ENCODE measurements at places on chromosomes 11 and 22.

DNA sequence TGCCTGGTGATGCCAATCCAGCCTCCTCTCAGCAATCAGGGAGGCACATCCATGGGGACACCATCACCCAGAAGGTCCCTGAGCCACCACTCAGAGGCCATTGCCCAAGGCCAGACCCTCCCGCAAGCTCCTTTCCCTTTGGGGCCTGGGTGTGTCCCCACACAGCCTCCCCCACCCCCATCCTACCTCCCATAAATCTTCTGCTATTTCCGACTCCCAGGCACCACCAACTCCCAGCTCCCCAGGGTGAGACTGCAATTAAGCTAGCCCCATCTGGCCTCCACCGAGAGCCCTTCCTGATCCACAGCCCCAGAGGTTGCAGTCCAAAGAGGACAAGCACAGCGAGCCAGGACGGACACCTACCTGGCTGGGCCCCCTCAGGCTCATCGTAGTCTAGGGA is 6.3 kb downstream of the ARHGAP1 start:
- DNase-seq, result no peak

DNA sequence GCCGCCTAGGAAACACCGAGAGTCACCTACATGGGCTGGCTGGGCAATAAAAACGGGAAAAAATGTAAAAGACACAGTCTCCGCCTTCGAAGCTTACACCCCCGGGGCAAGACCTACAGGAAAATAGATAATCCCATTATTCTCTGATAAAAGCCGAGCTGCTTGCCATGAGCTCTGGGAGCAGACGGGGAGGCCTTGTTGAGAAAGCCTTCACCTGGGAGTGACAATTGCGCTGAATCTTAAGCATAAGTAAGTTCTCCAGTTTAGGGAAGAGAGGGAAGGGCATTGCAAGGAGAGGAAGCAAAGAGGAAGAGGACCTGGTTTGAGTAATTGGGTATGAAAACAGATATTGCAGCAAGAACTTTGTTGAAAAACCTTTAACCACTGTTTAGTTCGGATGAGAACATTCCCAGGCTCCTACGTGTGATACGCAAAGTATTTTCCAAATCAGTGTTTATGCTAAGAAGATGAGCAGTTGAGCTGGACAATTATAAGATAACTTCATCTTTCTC is 813 bp upstream of the BTBD10 start:
- DNase-seq, result peak; percentile 44

DNA sequence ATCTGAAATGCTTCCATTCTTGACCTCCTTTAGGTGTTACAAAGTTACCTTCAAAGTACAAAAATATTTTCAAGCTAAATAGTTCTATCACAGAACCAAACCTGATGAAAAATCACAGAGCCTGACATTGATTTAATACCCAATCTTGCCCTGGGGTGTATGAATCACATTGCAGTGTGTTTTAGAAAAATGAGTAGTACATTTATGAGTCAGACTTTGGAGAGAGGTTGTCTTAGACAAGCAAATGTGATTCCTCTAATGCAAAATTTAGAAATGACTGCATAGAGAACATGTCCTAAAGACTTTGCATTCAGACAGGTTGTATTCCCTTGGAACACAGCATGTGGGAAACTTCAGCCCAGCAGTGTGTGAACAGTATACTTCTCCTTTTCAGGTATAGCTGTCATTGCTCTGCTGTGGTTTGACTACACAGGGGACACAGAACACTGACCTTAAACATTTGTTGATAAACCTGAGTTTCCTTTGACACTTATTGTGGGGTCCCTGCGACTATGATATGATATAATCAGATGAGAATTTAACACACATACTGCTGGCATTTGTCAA is 972.1 kb downstream of the JRKL start:
- DNase-seq, result no peak

- DNase-seq, result no peak
Observed at GRCh38 chr11:92671081-92671480, 298.4 kb upstream of the MTNR1B start.

DNA sequence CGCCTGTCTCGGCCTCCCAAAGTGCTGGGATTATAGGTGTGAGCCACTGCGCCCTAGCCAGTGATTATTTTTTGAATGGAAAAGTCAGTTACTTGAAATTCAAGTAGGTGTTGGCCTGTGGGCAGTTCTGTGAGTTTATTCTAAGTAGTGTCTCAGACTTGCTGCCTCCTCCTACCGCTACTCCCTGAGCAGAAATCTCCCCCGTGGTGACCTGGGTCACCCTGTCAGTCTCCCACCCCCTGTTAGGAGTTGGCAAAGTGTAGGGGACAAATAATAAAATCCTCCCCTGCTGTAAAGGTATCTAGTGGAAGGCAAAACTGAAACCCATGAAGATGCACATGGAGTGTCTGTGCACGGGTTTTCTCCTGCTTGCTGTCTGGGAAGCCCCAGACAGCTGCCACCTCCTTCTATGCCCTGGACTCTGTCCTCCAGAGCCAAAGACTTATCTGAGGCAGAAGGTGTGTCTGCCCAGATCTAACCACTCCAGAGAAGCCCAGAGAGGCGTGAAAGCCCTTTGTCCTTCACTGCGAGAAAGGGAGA is 26.3 kb downstream of the SNAP29 start:
- DNase-seq, result no peak

GRCh38 chr22:43447380-43447779 is 35.6 kb downstream of the MPPED1 start:
- DNase-seq, result no peak

GRCh38 chr11:64263021-64263946 is 12.0 kb downstream of the PLCB3 start:
- no peak for DNase-seq

DNA sequence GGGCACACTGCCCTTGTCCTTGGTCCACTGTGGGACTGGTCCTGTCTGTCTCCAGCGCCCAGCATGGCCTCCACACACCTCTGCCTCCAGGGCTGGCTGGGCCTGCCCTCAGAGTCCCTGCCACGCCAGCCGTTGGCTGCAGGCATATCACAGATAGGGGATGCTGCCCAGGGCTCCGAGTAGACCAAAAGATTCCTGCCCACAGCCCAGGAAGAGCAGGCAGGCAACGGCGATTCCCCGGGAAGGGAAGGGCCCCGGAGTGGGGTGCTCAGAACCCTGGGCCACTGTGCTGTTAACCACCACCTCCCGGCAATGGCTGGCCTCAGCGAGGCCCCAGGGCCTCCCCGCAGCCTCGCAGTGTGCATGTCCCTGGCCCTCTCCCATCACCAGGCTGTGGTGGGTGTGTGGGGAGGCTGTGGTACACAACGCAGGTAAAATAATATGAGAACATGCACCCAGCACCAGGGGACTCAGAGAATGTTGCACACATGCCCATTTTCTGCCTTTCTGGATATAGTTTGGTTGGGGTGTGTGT is 2.2 kb downstream of the IFITM5 start:
- no peak for DNase-seq

GRCh38 chr22:37287550-37287951 is 5.2 kb downstream of the CYTH4 start:
- no peak for DNase-seq

DNA sequence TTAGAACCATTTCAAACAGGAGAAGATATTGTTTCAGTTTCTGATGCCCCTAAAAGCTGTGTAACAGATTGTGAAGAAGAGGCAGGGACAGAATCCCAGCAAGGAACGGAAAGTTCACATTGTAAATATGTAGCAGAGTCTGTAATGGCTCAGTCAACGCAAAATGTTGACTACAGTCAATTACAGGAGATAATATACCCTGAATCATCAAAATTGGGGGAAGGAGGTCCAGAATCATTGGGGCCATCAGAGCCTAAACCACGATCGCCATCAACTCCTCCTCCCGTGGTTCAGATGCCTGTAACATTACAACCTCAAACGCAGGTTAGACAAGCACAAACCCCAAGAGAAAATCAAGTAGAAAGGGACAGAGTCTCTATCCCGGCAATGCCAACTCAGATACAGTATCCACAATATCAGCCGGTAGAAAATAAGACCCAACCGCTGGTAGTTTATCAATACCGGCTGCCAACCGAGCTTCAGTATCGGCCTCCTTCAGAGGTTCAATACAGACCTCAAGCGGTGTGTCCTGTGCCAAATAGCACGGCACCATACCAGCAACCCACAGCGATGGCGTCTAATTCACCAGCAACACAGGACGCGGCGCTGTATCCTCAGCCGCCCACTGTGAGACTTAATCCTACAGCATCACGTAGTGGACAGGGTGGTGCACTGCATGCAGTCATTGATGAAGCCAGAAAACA is 40.8 kb downstream of the IGLL1 start:
- peak; percentile 76 for DNase-seq

- no peak for DNase-seq
Observed at GRCh38 chr11:35115688-35116030, 23.3 kb upstream of the CD44 start.

DNA sequence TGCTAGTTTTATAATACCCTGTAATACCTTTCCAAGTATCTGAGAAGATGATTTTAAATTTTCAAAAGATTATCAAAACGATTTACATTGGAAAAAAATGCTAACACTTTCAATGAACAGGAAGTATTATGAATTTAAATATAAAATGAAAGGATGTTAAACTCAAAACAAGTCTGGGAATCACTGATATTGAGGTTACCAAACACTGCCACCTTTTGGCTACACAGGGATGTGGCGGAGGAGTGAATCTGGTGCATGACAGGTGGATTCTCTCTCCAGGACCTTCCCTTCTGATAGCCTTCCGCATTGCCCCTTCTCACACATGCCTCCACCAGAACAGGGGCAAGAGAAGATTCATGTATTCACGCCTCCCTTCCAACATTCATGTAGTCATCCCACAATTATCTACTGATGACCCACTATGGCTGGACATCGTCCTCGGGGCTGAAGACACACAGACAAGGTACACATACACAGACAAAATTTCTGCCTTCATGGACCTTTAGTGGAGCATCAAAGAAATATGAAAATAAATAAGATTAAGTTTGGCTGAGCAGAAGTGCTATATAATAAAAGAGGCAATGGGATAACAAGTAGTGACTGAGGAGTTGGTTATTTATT is 34.7 kb downstream of the ATG16L2 start:
- peak; percentile 37 for DNase-seq

All from inflammatory macrophage (primary cell).